ENCODE measurements at places on chromosomes 4 and X. TPM values are rescaled to one million over a fixed set of nuclear protein-coding genes. Genes with fewer than 3 reads are reported as not detected.

ZBED1 gene
- total RNA-seq = 34.6 TPM

PLS3 gene
- 155 TPM for total RNA-seq

CWH43 gene
- total RNA-seq = not detected

SNX12 gene
- total RNA-seq = 31.2 TPM

ZDHHC15 gene
- total RNA-seq = 6.4 TPM

CPZ gene
- 3.5 TPM for total RNA-seq
